ENCODE measurements at places on chromosomes 11 and 22.

DNA sequence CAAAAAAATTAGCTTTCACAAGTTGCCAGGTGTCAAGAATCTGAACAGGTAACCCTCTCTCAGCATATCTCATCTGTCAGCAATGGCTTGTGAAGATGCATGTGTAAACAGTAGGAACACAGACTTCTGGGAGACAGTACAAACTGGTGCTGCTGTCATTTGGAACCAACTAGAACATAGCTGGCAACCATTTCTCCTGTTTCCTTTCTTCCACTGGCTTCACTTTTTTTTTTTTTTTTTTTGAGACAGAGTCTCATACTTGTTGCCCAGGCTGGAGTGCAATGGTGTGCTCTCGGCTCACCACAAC, 2.1 kb upstream of the PIK3C2A start:
- no peak overlapping the region for H3K27ac ChIP-seq
- no peaks in the 10 kb centered on the region for H3K27me3 ChIP-seq
- H3K4me3 ChIP-seq, result peak overlapping the region; percentile 99
- peaks cover 33% of the 10 kb centered on the region for H3K4me1 ChIP-seq
- no peak for DNase-seq

DNA sequence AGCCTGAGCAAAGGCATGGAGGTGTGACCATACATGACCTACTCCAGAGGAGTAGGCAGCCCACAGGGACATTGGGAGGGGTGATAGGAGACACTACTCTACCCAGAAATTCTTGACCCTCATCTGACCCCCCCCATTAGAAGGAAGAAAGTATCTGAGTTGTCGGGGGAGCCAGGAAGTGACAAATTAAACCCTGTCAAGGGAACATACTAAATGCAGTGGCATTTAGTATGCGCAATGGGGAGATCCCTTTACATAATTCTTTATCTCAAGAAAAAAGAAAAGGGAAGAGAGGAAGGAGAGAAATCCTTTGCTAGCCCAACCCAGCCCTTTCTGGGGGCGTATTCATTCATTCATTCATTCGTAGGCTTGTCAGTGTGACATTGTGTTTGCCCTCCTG, 58.8 kb downstream of the NAV2 start:
- no peaks in the 10 kb centered on the region for H3K36me3 ChIP-seq
- H3K4me3 ChIP-seq, result no peak overlapping the region
- DNase-seq, result no peak

- H3K36me3 ChIP-seq, result no peaks in the 10 kb centered on the region
- no peak overlapping the region for H3K27ac ChIP-seq
- H3K27me3 ChIP-seq, result no peaks in the 10 kb centered on the region
Measured at GRCh38 chr11:40241524-40242051, 1217.9 kb downstream of the LRRC4C start.

GRCh38 chr22:47172771-47173534, 410.5 kb downstream of the TBC1D22A start:
- no peak overlapping the region for H3K4me3 ChIP-seq
- no peak for DNase-seq
- peaks cover 21% of the 10 kb centered on the region for H3K36me3 ChIP-seq
- H3K27ac ChIP-seq, result no peak overlapping the region
- H3K4me1 ChIP-seq, result no peaks in the 10 kb centered on the region
- H3K27me3 ChIP-seq, result no peaks in the 10 kb centered on the region

DNA sequence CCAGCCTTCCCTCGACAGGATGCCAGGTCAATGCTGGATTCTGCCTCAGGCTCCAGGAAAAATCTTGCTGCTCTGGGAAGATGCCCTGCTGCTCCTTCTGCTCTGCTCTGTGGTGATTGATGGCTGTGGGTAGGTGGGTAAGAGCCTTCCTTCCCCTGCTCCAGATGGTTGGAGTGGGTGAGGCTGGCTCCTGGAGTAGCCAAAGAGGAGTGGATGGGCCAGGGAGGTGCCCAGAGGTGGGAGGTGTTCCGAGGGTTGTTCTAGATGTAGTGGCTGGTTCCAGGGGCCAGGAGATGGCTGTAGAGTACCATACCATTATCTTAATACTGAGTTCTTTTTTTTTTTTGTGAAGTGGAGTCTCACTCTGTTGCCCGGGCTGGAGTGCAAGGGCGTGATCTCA, 99.6 kb upstream of the THY1 start:
- no peaks in the 10 kb centered on the region for H3K36me3 ChIP-seq
- H3K27me3 ChIP-seq, result peaks cover 5% of the 10 kb centered on the region
- no peaks in the 10 kb centered on the region for H3K4me1 ChIP-seq

- H3K27ac ChIP-seq, result no peak overlapping the region
- no peaks in the 10 kb centered on the region for H3K4me1 ChIP-seq
- H3K36me3 ChIP-seq, result no peaks in the 10 kb centered on the region
- no peak for DNase-seq
- H3K27me3 ChIP-seq, result no peaks in the 10 kb centered on the region
Measured at GRCh38 chr11:87660926-87661660, 514.1 kb downstream of the RAB38 start.

GRCh38 chr22:27870234-27871191, 48.5 kb downstream of the PITPNB start:
- no peak overlapping the region for H3K27ac ChIP-seq
- H3K36me3 ChIP-seq, result peaks cover 50% of the 10 kb centered on the region
- H3K27me3 ChIP-seq, result no peaks in the 10 kb centered on the region
- no peak overlapping the region for H3K4me3 ChIP-seq
- no peak for DNase-seq

GRCh38 chr11:97943493-97943892, 1077.3 kb upstream of the CNTN5 start:
- H3K36me3 ChIP-seq, result no peaks in the 10 kb centered on the region
- H3K4me3 ChIP-seq, result no peak overlapping the region
- H3K27me3 ChIP-seq, result no peaks in the 10 kb centered on the region
- DNase-seq, result no peak

- H3K4me1 ChIP-seq, result peaks cover 7% of the 10 kb centered on the region
- no peak overlapping the region for H3K27ac ChIP-seq
- no peak overlapping the region for H3K4me3 ChIP-seq
- no peaks in the 10 kb centered on the region for H3K36me3 ChIP-seq
- DNase-seq, result no peak
Measured at GRCh38 chr22:43235445-43236409, 48.8 kb upstream of the TTLL12 start.

- no peaks in the 10 kb centered on the region for H3K27me3 ChIP-seq
- no peak overlapping the region for H3K27ac ChIP-seq
- H3K4me1 ChIP-seq, result no peaks in the 10 kb centered on the region
- H3K4me3 ChIP-seq, result no peak overlapping the region
- H3K36me3 ChIP-seq, result no peaks in the 10 kb centered on the region
Measured at GRCh38 chr22:48741540-48741939, 1086.1 kb downstream of the BRD1 start.

DNA sequence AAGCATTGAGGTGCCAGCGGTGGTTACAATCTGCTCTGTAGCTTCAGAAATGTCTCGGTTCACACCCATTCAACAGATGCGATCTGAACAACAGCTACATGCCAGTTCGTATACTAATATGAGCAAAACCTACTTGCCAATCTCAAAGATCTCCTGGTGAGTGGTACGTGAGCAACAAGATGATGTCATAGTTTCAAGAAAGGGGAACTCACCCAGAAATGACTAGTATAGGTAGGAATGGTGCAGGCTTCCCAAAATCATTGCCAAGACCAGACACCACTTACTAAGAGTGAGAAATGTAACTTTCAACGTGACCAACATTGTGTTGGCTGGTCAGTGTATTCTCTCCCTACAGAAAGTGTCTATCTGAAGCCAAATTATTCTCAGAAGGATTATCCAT, 31.1 kb downstream of the OR6Q1 start:
- no peak overlapping the region for H3K27ac ChIP-seq
- no peaks in the 10 kb centered on the region for H3K36me3 ChIP-seq
- no peak for DNase-seq

DNA sequence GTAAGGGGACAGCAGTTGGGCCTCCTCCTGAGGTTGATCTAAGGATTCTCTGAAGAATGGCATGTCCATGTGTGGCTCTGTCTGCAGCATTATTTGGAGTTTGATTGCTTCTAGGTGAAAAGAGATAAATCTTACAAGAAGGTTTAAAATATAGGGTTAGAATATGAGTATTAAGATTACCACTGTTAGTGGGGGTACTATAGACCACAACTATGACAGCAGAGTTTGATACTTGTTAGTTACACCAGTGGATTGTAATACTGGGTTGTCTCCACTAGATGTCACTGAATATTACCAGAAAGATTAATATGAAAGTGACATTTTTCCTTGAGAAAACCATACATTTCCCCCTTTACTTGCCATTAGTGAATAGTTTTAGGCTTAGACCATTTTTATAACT, 47.9 kb downstream of the ZNF280B start:
- H3K4me3 ChIP-seq, result no peak overlapping the region
- H3K27me3 ChIP-seq, result peaks cover 11% of the 10 kb centered on the region
- H3K27ac ChIP-seq, result no peak overlapping the region

GRCh38 chr11:48013269-48013901, 33.0 kb downstream of the PTPRJ start:
- peaks cover 87% of the 10 kb centered on the region for H3K4me1 ChIP-seq
- H3K27ac ChIP-seq, result peak overlapping the region; percentile 94
- H3K4me3 ChIP-seq, result peak overlapping the region; percentile 36
- peak; percentile 66 for DNase-seq
- no peaks in the 10 kb centered on the region for H3K27me3 ChIP-seq
- H3K36me3 ChIP-seq, result peaks cover 30% of the 10 kb centered on the region

DNA sequence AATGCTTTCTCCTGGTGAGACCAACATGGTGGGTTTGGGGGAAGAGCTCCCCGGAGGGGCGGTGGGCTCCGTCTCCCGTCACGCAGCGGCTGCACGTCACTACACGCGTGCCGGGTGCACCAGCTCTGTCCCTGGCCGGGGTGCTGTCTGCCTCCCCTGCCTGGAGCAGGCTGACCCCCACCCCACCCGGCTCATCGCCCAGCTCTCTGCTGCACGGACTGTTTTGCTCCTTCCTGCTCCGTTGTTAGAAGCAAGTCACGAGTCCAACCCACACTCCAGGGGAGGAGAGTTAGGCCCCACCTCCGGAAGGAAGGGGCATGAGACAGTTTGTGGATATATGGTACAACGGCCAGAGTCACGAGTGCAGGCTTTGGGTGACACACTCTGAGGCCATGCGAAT, 364.9 kb downstream of the BRD1 start:
- no peaks in the 10 kb centered on the region for H3K36me3 ChIP-seq
- H3K27me3 ChIP-seq, result no peaks in the 10 kb centered on the region
- H3K4me1 ChIP-seq, result no peaks in the 10 kb centered on the region
- H3K27ac ChIP-seq, result no peak overlapping the region

- no peaks in the 10 kb centered on the region for H3K36me3 ChIP-seq
- no peak for DNase-seq
- H3K27me3 ChIP-seq, result no peaks in the 10 kb centered on the region
- H3K4me1 ChIP-seq, result no peaks in the 10 kb centered on the region
- H3K27ac ChIP-seq, result no peak overlapping the region
- H3K4me3 ChIP-seq, result no peak overlapping the region
Measured at GRCh38 chr11:100576718-100577021, 110.4 kb upstream of the ARHGAP42 start.

GRCh38 chr11:134670961-134671370, 258.9 kb upstream of the B3GAT1 start:
- no peak overlapping the region for H3K27ac ChIP-seq
- H3K27me3 ChIP-seq, result peaks cover 6% of the 10 kb centered on the region
- DNase-seq, result no peak
- no peak overlapping the region for H3K4me3 ChIP-seq
- H3K4me1 ChIP-seq, result no peaks in the 10 kb centered on the region
- no peaks in the 10 kb centered on the region for H3K36me3 ChIP-seq

GRCh38 chr11:133981156-133981555, 24.4 kb upstream of the IGSF9B start:
- no peak overlapping the region for H3K27ac ChIP-seq
- no peak for DNase-seq
- peaks cover 6% of the 10 kb centered on the region for H3K4me1 ChIP-seq
- peaks cover 14% of the 10 kb centered on the region for H3K27me3 ChIP-seq
- H3K4me3 ChIP-seq, result no peak overlapping the region
- H3K36me3 ChIP-seq, result no peaks in the 10 kb centered on the region

GRCh38 chr22:48517039-48518030, 1310.3 kb downstream of the BRD1 start:
- no peaks in the 10 kb centered on the region for H3K4me1 ChIP-seq
- no peak overlapping the region for H3K27ac ChIP-seq
- no peaks in the 10 kb centered on the region for H3K36me3 ChIP-seq
- no peak overlapping the region for H3K4me3 ChIP-seq
- no peak for DNase-seq
- no peaks in the 10 kb centered on the region for H3K27me3 ChIP-seq

GRCh38 chr11:2525166-2525861, 80.5 kb downstream of the KCNQ1 start:
- no peak overlapping the region for H3K4me3 ChIP-seq
- no peak overlapping the region for H3K27ac ChIP-seq
- H3K27me3 ChIP-seq, result no peaks in the 10 kb centered on the region

DNA sequence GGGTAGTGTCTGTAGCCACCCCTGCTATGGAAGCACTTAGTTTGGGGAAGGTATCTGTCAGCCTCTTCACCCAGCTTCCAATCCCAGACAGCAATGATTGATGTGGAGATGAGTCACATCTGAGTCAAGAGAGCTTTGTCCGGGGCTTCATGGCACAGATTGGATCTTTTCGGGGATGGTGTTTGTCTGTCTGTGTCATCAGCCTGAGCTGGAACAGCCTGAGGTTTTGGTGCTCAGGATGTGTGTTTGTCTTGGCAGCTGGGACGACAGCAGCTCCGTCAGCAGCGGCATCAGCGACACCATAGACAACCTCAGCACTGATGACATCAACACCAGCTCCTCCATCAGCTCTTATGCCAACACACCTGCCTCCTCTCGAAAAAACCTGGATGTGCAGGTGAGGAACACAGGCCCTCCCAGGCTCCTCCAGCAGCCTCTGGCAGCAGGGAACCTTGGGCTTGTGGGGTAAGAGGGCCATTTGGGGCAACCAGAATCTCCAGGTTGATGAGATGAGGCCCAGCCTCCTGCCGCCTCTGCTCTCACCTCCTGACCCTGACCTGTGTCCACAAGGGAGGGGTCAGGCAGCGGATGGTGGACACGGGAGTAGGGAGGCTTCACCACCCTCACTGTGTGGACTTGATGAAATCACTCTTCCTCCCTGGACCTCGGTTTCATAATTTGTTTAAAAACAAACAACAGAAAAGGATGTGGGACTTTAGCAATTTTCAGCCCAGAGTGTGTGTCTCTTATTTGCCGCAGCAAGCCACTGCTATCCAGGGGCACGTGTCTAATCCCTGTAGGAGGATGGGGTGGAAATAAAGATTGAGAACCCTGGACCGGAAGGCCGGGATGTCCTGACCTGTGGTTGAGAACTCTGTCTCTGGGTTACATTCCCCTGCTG, 124.3 kb downstream of the DBX1 start:
- H3K36me3 ChIP-seq, result no peaks in the 10 kb centered on the region
- no peaks in the 10 kb centered on the region for H3K4me1 ChIP-seq
- no peak overlapping the region for H3K4me3 ChIP-seq
- H3K27ac ChIP-seq, result no peak overlapping the region
- DNase-seq, result no peak

DNA sequence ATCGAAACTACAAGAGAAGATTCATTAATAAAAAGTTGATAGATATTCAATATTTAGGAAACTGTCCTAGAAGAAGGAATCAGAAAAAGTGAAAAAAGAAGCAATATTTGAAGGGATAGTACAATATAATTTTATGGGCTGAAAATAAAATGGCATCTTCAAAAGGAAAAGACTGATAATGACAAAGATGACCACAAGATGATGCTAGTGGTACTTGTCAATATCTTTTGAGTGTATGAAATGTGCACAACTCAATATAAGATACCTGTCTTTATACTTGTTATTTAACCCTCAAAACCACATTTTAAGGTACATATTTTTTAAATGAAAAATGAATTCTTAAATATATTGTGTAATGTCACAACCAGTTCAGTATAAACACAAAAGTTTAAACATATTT, 1059.6 kb upstream of the RAG2 start:
- H3K4me3 ChIP-seq, result no peak overlapping the region
- DNase-seq, result no peak
- H3K27me3 ChIP-seq, result no peaks in the 10 kb centered on the region
- no peak overlapping the region for H3K27ac ChIP-seq

GRCh38 chr11:114195981-114196731, 100.0 kb upstream of the NNMT start:
- H3K27me3 ChIP-seq, result no peaks in the 10 kb centered on the region
- peaks cover 12% of the 10 kb centered on the region for H3K36me3 ChIP-seq
- peaks cover 42% of the 10 kb centered on the region for H3K4me1 ChIP-seq
- no peak overlapping the region for H3K4me3 ChIP-seq
